ENCODE measurements at places on chromosomes 13 and 19.

- DNase-seq = no peak
Measured at GRCh38 chr13:19713186-19713965, 69.4 kb downstream of the PSPC1 start.

DNA sequence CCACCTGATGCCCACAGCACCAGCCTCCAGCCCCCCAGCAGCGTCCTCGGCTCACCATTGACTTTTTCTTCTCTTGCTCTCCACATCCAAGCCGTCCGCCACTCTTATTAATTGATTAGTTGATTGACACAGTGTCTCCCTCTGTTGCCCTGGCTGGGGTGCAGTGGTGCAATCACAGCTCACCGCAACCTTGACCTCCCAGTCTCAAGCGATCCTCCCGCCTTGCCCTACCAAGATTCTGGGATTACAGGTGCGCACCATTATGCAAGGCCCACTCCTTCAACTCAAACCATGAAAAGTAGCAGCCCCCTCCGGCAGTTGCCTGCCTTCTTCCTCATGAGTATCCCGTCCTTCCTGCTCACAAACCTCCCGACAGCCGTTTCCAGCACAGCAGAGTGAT, 921 bp upstream of the TEX29 start:
- DNase-seq = no peak

DNA sequence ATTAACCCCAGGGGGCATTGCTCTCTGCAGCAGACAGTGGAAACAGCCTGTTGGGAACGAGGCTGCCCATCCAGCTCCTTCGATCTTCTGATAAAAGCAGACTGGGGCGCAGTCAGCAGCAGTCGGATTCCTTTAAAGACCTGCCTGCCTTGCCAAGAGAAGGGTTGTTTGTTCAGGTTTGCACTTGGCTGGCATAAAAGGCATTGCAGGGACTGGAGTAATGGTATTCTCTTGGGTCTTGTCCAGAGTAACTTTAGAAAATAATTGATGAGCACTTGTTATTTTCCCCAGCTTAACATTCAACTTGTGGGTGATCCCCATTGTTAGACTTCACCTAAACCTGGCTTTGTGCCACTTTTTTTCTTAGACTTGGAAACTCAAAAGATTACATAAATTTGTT, 67.3 kb upstream of the SLC10A2 start:
- no peak for DNase-seq

DNA sequence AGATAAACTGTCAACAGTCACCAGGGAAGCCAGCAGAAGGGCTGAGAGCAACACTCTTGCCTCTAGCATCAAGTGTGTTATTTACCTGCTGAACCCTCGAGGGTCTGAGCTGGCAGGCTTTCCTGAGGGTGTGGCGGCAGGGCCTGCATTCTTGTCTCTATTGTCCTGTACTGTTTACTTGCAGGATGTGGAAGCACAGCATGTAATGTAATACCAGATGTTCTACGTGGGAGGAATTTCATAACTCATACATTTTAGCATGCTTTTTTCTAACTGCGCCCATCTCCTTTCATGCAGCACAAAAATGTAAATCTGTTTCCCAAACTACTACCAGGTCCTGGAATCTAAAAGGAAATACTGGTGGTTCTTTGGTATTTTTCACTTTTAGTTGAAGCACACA, 153.1 kb downstream of the RGCC start:
- DNase-seq = no peak

- DNase-seq = no peak
Measured at GRCh38 chr13:92802776-92803175, 423.8 kb upstream of the GPC6 start.

DNA sequence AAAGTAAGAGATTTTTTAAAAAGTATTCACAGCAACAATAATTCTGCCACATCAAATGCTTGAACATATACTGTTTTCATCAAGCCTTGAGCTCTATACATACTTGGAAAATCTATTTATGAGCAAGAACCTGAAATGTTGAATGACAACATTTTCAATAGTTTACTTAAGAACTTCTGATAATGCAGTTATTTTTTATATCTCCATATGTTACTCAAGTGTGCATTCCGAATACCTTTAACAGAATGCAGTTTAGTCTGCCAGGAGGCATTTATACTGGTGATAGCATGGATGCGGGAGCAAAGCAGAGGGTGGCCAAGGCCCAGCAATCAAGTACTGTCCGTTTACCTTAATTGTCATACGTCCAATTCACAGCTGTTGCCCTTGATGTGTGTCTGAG, 589.5 kb downstream of the KCTD12 start:
- DNase-seq = no peak

DNA sequence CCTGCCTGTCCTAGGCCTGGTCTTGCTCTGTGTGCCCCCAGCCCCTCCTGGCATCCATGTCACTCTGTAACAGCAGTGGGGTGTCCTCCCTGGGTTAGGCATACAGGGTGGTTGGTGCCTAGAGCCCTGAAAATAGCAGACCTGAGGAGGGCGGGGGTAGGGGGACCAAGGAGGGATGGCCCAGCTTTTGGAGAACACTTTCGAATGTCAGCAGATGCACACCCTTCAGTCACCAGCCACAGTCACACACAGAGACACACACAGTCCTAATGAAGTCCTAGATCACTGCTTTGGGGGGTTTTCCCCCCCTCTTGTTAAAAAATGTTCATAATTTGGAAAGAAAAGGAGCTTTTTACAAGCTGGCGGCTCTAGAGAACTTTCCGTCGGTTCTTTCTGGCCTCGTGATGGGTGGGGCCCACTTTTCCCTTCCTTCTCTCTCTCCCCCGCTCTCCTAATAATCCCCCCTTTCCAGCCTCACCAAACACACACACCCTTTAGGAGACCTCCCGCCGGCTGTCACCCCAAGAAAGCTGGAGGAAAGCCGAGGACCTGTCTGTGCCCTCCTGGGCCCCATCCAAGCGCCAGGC, 47.9 kb downstream of the LYL1 start:
- DNase-seq = no peak

- peak; percentile 99 for DNase-seq
Measured at GRCh38 chr19:42325308-42325895, at the start of gene MEGF8. TSS of gene MEGF8 (plus strand) at chr19:42325635. CDS start at chr19:42326244, 609 bp downstream.

GRCh38 chr19:46746281-46747057, at the start of gene STRN4:
TSS of gene STRN4 (minus strand) at chr19:46746450. CDS start at chr19:46746430, 20 bp downstream.
- peak; percentile 26 for DNase-seq

DNA sequence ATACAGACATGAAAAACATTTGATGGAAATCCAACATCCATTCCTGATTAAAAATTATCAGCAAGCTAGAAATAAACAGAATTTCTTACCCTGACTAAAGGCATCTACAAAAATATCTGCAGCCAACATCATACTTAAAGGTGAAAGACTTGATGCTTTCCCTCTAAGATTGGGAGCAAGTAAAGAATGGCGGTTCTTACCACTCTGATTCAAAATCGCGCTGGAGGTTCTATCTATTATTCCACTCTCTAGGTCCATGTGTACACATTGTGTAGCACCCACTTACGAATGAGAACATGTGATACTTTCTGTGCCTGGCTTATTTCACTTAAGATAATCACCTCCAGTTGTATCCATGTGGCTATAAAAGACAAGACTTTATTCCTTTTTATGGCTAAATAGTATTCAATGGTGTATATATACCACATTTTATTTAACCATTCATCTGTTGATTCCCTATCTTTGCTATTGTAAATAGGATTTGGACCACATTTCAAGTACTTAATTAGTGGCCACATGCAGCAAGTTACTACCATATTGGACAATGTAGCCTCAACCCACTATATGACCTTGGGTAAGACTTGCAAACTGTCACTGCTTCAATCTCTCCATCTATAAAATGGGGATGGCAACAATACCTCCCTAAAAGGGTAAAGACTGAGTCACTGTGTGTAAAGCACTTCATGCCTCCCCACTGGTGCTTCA, 38.4 kb upstream of the CYP2A7 start:
- DNase-seq = no peak

GRCh38 chr13:20129076-20129475, 31.8 kb downstream of the GJA3 start:
- no peak for DNase-seq

GRCh38 chr13:90732049-90732448, 615.4 kb upstream of the MIR17HG start:
- DNase-seq = no peak

Data from NCI-H446 treated with DMSO at 0.1 percent for 48 hours (cell line).